ENCODE measurements at places on chromosomes 4 and X. TPM values are rescaled to one million over a fixed set of nuclear protein-coding genes. Genes with fewer than 3 reads are reported as not detected.

GAGE12F gene
- not detected for total RNA-seq

KIAA1210 gene
- total RNA-seq, result not detected

SOX3 gene
- not detected for total RNA-seq

SLITRK2 gene
- total RNA-seq, result not detected

WAS gene
- 0.46 TPM for total RNA-seq

NAP1L2 gene
- total RNA-seq, result 0.65 TPM

RCHY1 gene
- total RNA-seq, result 54.9 TPM

SYN1 gene
- total RNA-seq, result not detected

CCDC149 gene
- 13.0 TPM for total RNA-seq

ASB9 gene
- 33.5 TPM for total RNA-seq

DCAF12L2 gene
- total RNA-seq, result 0.30 TPM

ADGRG4 gene
- not detected for total RNA-seq

DRD5 gene
- total RNA-seq, result not detected

C4orf36 gene
- 0.32 TPM for total RNA-seq

BRS3 gene
- total RNA-seq, result not detected

NSDHL gene
- total RNA-seq, result 34.0 TPM

AKAP14 gene
- total RNA-seq, result not detected

SPOCK3 gene
- total RNA-seq, result 0.32 TPM

KLKB1 gene
- total RNA-seq, result not detected

TDO2 gene
- total RNA-seq, result not detected

FGF13 gene
- total RNA-seq, result not detected

ADH1B gene
- total RNA-seq, result 1.2 TPM

BEX5 gene
- 6.5 TPM for total RNA-seq

CDKL5 gene
- 0.97 TPM for total RNA-seq

TMEM35A gene
- 6.5 TPM for total RNA-seq

TCP11X2 gene
- total RNA-seq, result not detected

GC gene
- not detected for total RNA-seq

APEX2 gene
- 9.7 TPM for total RNA-seq

AWAT2 gene
- 0.32 TPM for total RNA-seq

CFP gene
- total RNA-seq, result under 0.01 TPM

STATH gene
- total RNA-seq, result not detected

RPGR gene
- total RNA-seq, result 29.8 TPM

DCX gene
- total RNA-seq, result not detected

MAGEA3 gene
- not detected for total RNA-seq

NR0B1 gene
- total RNA-seq, result under 0.01 TPM

PABPC1L2A gene
- not detected for total RNA-seq

UVSSA gene
- 4.2 TPM for total RNA-seq

NPY2R gene
- total RNA-seq, result not detected

PRDM5 gene
- total RNA-seq, result 7.1 TPM

MAGEA11 gene
- not detected for total RNA-seq

AMMECR1 gene
- 6.5 TPM for total RNA-seq

CYP2U1 gene
- total RNA-seq, result 11.1 TPM

HMGB2 gene
- 237 TPM for total RNA-seq

KDM5C gene
- total RNA-seq, result 101 TPM

GPR34 gene
- total RNA-seq, result not detected

All from epithelial cell of umbilical artery (primary cell).